ENCODE measurements at places on chromosomes 11 and 22.
A peak's percentile ranks its signal among the peaks of the same experiment; 100 is the strongest.

DNA sequence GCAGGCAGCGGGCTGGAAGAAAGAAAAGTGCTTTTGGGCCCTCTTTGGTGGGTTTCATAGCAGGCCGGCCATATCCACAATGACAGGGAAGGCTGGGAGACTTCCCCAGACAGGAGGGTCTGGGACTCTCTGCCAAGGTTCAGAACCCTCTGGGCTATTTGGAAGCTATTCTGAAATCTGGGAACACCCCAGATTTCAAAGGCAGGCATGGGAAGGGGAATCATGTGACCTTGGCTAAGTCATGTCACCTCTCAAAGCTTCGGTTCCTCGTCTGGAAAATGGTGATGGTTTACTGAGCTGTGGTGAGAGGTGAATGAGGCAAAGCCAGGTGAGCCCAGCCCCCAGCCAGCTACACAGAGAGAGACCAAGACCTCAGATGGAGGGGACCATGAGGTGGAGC lies 4.6 kb downstream of the CASTOR1 start:
- DNase-seq: no peak

- DNase-seq: peak; percentile 69
Measured at GRCh38 chr22:18024276-18024939, at the start of gene MICAL3. Gene MICAL3 (minus strand): TSS chr22:18024561. CDS start chr22:17906812, 117,749 bp downstream.

GRCh38 chr11:14396273-14396672 lies 37.3 kb upstream of the RRAS2 start:
- DNase-seq: no peak

GRCh38 chr11:130455483-130456127 lies 7.2 kb downstream of the ADAMTS15 start:
- no peak for DNase-seq

DNA sequence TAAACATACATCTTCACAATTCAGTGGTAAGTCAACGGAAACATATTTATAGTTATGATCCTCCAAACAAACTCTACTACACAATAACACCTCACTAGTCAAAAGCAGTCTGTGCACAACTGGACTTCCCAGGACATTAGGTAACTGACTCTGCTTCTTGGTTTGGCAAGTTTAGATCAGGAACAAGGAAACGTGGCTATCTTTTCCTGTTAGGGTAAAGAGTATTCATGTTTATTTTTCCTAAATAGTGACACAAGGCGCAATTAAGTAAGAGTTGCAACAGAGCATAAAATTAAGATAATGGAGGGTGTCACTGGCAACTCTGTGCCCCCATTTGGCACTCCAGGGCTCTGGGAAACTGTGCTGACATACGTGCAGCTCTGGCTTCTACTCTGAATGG lies 70.2 kb upstream of the TP53AIP1 start:
- DNase-seq: no peak

- DNase-seq: peak; percentile 92
Measured at GRCh38 chr11:70203751-70204465, 812 bp downstream of the FADD start.

- no peak for DNase-seq
Measured at GRCh38 chr11:69862331-69862771, 43.1 kb upstream of the FGF3 start.

- DNase-seq: no peak
Measured at GRCh38 chr11:64153812-64154211, 12.1 kb downstream of the MACROD1 start.

GRCh38 chr11:123448823-123449222 lies 18.8 kb downstream of the GRAMD1B start:
- DNase-seq: no peak

DNA sequence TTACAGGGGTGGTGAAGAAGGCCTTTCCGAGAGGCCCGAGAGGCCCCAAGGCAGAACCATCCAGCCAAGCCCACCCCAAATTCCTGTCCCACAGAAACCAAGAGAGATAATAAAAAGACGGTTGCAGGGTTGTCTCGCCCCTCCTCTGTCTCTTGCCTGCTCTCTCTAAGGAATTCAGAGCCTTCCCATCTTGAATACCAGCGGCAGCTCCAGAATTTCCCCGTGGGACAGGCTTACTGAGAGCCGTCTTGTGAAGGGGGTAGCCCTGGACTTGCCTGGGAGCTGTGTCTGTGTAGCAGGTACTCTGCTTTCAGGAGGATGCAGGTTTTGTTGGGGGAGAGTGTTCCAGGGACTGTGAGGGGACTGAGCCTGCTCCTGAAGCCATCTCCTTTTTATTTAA lies 9.6 kb upstream of the EIF3D start:
- DNase-seq: no peak

- DNase-seq: no peak
Measured at GRCh38 chr11:35293035-35293434, 126.3 kb downstream of the SLC1A2 start.

GRCh38 chr11:96607864-96608558 lies 218.2 kb downstream of the JRKL start:
- DNase-seq: no peak

DNA sequence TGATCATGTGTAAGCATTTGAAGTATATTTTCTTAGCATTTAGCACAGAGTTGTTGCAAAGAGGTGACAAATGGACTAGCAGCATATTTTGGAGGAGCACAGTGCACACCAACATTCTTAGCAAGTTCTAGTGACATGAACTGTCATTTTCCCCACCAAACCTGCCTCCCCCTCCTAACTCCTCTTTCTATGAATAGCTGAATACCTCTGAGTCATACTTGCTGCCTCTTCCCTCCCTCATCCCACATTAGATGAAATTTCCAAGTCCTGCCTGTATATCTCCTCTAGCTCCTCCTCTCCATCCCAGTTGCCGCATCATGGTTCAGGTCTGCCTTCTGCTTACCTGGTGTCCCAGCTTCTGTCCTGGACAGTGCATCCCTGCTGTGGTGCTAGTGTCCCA lies 7.2 kb downstream of the OSBP2 start:
- peak; percentile 63 for DNase-seq
